ENCODE measurements at places on chromosomes 16 and 17.

DNA sequence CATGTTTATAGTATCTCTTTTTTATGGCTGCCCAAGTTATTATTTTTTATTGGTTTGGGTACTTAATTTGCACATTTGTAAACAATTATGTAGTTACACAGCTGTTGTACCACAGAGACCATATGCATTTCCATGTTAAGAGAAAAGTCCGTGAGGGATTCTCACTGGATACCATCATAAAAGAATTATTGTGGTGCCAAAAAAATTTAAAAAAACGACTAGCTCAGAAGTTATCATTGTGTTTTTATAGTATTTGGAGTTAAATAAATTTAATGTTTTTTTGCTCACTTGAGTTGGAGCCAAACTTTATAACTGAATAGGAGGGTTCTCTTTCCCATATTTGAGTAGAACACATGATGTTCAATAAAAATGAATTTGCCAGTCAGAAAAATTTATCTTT is 618.7 kb downstream of the WWOX start:
- no peak for DNase-seq

DNA sequence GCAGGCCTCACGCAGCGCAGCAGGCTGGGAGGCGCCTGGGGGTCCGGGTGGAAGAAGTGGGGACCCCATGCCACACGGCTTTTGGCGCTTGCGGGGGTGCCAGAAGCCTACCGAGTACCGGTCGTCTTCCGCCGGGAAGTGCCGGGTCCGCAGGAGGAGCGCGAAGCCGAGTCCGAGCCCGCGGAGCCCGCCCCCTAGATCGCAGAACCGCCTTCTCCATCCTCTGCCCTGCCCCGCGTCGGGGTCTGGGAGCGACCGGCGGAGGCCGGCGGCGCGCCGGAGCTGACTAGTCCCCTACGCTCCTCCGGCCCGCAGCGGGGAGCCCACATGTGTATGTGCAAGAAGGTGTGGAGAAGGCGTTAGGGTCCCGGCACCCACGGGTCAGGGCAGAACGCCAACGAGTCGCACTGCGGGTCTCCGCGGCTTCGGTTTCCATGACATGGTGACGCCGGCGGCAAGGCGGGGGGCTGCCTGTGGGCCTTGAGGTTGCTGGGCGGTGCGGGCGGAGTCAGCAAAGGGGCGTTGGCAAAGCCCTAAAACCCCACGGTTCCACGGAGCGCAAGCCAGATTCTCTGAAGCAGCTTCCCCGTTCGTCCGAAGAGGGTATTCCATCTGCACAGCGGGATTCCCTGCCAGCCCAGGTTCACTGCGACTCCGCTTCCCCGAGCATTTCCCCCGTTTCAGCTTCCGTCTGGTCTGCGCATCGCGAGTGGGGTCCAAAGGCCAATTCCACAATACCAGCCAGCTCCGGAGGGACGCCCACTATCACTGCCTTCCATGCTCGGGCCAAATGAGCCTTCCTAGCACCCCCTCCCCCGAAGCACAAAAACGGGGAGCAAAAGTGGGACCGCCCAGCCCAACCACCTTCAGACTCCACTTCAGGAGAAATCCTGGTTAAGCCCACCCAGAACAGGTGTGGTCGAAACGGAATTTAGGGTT is 2.3 kb upstream of the LHX1 start:
- no peak for DNase-seq

- DNase-seq, result no peak
Measured at GRCh38 chr17:9242983-9243382, 221.7 kb downstream of the NTN1 start.

- no peak for DNase-seq
Measured at GRCh38 chr16:88814144-88814502, 2.4 kb upstream of the APRT start.

GRCh38 chr16:57324749-57325148 is 33.8 kb upstream of the CCL22 start:
- no peak for DNase-seq

DNA sequence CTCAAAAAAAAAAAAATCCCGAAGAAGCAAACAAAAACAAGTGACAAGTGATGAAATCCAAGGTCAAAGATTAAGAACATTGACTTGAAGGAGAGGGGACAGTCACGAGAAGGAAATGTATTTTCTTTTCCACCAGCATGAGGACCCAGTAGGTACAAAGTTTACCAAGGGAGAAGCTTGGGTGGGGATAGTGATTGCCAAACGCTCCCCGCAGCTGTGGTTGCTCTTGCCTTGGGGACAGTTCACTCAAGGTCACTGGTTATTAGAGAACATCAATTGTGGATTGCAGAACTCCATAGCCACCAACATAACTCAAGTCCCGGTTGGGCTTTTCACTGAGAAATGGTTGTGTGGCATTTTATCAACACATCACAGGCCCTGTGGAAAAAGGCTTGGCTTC is 27.0 kb downstream of the RSL1D1 start:
- no peak for DNase-seq

DNA sequence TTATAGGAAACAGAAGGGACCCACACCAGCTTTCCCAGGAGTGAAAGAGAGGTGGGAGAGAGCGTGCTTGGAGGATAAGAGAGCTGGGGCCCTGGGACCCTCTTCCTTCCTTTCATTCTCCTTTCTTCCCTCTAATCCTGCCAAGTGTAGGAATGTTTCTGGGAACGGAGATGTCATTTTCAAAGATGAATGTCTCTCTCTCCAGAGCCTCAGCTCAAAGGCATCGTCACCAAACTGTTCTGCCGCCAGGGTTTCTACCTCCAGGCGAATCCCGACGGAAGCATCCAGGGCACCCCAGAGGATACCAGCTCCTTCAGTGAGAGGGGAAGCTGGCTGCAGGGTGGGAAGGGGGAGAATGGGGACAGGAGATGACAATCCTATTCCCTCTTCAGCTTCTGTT is 2.0 kb downstream of the FGF11 start:
- no peak for DNase-seq

DNA sequence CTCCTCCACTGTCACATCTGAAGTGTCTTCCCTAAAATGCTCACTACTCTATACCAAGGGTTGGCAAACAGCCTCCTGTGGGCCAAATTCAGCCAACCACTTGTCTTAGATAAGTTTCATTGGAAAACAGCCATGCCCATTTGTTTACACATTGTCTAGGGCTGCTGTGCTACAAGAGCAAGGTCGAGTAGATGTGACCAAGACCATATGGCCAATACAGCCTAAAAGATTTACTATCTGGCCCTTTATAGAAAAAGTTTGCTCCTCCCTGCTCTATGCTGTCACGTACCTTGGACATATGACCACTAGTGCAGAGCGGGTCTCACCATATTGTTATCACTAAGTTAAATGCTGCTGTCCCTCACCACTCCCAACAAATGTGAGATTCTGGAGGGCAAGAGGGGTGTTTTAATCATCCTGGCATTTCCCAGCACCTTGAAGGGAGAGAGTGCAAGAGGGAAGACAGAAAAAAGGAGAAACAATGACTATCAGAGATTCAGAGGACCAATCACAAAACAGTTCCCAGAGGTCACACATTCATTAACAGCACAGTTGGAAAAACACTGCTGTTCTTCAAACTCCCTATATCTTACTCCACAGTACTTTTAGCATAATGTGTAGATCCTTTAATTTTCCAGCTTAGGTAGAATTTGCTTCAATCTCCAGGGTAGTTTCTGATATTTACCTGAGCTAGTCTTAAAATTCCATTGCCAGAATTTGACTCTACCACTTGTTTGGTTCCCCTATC is 13.2 kb downstream of the LSM12 start:
- no peak for DNase-seq

GRCh38 chr17:51165680-51166197 is 472 bp upstream of the NME2 start:
- DNase-seq, result no peak

DNA sequence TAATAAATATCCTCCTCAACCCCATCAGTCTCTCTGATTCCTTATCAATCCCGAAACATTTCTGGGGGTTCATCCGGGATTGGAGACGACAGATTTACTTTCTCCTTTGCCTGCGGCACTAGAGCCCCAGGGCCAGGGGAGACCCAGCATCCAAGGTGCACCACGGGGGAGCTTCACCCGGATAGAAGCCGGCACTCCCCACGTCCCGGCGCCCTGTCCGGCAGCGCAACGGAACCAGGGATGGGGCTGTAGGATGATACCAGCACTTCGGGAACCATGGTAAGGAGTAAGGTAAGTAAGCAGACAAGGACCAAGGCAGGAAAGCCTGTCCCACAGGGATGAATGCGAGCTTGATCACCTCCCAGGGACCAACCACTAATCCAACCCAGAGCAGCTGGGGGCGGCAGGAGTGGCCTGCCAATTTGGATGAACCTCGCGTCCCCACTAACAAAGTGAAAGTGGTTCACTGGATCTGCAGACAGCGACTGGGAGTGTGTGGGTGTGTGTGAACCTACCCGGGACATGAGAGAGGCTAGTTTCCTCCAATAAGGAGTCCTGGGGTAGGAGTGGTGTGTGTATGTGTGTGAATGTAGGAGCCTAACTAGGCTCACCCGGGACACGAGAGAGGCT is 11.9 kb downstream of the POLR3K start:
- no peak for DNase-seq

DNA sequence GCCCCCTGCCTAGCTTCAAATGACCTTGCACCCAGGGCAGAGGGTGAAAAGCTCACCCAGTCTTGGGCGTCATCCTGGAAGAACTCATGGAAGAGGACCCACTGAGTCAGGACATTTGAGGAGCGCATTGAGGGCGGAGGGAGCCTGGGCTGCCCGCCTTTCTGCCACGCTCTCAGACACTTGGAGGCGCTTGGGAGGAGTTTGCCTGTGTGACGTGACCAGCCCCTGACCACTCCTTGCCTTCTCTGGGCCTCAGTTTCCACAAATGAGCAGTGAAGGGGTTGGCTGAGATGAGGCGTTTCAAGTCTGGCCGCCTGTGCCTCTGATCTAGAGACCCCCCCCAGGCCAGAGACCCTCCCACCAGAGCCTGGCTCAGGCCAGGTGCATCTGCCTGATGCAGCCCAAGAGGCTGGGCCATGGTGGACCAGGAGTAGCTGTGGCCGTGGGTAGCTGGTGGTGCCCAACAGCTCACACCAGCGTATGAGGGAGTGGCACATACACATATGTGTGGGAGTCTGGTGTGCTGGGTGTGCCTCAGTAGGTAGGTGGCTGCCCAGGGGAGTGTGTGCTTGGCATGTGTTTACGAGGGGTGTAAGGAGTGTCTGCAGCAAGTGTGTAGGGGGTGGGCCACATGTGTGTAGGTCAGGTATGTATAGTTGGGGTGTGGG is 80.2 kb upstream of the TOB1 start:
- DNase-seq, result no peak

- no peak for DNase-seq
Measured at GRCh38 chr17:15882777-15883176, 62.2 kb upstream of the ADORA2B start.

DNA sequence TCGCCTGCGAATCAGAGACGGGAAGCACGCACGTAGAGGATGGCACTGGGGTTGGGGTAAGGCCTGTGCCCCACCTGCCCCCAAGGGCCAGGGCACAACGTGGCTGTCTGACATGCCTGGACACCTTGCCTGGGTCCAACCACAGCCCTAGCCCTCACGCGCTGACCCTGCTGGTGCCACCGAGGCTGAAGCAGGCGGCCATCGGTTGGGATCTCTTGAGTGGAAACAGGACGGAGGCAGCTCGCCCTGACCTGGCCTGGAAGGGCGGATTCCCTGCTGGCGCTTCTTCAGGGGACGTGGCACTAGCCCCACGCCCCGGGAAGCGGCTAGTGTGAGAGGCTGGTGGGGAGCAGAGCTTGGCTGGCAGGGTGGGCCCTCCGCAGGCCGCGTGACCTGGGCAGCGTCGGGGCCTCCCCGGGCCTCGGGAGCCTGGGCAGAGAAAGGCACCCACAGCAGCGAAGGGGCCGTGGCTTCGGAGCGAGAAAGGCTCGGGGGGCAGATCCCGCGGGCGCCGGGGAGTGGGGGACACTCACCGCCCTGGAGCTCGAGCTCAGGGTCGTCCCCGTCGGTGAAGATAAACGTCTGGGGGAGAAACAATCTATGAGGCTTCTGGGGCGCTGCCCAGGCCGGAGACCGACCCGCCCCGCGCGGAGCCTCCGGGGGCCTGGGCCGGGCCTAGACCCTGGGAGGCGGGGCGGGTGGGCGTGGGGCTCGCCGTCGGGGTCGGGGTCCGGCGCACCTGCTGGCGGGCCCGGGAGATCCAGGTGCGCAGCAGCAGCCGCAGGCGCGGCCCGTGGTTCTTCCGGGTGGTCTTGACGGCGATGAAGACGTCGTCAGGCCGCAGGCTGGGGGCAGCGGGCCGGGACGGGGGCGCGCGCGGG is 610 bp downstream of the RFNG start:
- no peak for DNase-seq

- no peak for DNase-seq
Measured at GRCh38 chr16:58389724-58390123, 2.5 kb upstream of the GINS3 start.
